ENCODE measurements at places on chromosomes 4 and X.

DNA sequence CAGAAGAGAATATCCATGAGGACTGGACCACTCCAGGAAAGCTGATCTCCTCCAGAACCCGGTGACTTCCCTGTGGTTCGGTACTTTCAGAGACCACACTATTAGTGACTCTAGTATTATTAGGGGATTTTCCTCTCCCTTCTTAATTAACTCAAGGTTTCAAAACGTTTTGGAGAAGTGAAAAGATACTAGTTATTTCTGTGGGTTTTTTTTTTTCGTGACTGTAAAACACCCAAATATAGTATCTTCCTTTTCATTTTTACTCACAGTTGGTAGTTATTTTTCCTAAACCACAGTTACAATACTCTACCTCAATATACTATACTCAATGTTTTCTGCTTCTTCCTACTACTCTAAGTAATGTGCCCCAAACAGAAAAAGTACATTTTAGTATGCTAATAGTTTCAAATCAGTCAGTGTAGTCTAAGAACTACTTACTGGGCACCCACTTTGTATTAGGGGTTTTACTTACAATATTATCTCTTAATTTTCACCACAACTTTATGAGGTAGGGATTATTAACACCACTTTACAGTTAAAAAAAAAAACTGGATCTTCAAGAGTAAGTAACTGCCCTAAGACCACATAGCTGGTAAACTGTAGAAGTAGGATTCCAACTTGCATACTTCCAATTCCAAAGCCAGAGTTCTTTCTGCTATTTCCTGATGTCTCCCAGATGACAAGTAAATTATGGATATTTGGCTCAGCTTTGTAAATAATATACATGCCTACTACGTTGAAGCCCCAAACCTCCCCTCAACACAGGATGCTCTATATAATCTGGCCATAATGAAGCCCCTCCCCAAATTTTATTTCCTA is 45.0 kb downstream of the SLC9A7 start:
- peak; percentile 82 for DNase-seq

- DNase-seq, result no peak
Measured at GRCh38 chr4:11799196-11799595, 370.5 kb upstream of the HS3ST1 start.

GRCh38 chr4:55819634-55820033 is at the start of gene EXOC1L:
Gene EXOC1L (plus strand): TSS chr4:55819790. CDS start chr4:55820027, 237 bp downstream.
- DNase-seq, result no peak

- peak; percentile 87 for DNase-seq
Measured at GRCh38 chr4:102344520-102344953, 745 bp downstream of the SLC39A8 start.

DNA sequence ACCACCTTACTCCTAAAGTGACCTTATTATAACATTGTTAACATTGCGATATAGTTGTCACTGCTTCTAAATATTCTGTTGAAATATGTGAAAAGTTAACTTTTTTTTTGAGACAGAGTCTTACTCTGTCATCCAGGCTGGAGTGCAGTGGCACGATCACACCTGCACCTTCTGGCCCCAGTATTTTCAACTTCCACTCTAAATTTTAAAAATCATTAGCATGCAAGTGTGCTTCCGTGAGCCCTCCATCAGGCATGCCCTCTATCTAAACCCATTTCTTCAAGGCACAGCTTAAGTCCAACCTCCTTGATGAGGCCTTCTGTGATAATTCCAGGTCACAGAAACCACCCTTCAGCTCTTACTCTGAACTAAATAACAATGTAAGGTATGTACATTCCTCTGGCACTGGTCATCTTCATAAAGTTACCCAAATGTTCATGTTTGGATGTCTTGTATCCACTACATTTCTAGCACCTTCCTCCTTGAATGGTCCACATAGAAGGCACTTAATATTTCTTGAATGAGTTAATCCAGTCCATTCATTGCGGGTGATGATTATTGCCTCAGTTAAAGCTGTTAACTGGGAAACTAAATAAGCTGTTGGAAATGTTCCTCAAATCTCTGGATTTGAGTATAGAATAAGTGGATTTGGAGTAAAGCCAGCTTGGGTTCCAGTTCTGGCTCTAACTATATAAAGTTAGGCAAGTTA is 38.6 kb upstream of the TMEM131L start:
- no peak for DNase-seq

DNA sequence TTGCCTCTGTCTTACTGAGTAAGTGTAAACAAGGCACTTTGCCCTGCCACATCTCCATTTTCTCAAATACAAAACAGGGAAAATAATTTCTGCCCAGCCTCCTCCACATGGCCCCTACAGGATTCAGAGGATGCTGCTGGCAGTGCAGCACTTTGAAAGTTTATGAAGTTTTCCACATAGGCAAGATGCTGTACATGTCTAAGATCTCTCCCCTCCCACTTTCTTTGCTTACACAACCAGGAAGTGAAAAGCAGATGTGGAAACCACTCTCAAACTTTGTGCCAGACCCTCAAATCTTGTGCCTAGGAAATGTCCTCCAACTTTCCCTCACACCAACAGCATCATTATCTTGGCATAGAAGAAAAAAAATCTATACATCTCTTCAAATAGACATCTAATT is 257.0 kb upstream of the LDB2 start:
- DNase-seq, result no peak

DNA sequence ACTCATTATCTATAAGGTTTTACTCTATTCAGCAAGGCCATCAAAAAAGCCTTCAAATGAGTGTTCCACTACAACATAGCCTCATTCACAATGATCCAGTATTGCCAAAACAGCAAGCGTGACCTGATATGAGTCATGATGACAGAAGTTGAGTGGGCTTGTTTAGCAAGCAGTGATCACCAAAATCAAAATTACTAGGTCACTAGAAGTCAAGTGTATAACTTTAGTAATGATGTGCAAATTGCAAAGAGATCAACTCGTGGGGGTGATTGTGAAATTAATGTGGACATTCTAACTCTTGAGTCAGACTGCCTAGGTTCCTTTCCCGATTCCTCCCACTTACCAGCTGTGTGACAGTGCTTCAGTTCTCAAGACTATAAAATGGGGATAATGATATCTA is 124.5 kb downstream of the CHM start:
- no peak for DNase-seq

DNA sequence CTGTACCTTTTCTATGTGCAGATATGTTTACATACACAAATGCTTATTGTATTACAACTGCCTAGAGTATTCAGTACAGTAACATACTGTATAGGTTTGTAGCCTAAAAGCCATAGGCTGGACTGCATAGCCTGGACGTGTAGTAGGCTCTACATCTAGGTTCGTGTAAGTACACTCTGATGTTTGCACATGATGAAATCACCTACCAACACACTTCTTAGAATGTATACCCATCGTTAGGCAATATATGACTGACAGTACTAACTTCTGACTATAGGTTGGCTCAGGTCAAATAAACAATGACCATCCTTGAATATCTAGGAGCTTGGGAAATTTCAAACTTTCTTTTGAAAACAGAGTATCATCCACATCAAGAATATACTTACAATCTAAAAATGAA is 139.0 kb downstream of the CORIN start:
- no peak for DNase-seq

- no peak for DNase-seq
Measured at GRCh38 chr4:48403358-48403757, 62.0 kb downstream of the SLAIN2 start.

DNA sequence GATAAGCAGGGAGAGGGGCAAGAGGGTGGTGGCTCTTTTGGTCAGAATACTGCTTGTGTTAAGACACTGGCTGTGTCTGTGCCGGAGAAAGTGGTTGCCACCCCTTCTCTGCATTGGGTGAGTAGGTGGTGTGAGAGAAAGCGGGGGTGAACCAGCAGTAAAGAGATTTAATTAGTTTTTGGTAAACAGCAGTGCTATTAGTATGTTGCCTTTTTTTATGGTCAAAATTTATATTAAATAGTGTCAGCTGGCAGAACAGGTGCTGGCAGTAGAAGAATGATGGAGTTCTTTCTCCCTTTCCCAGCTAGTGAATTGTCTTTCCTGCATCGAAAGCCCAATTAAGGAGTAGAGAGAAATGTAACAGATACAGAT is 181.6 kb downstream of the LARP7 start:
- DNase-seq, result no peak

DNA sequence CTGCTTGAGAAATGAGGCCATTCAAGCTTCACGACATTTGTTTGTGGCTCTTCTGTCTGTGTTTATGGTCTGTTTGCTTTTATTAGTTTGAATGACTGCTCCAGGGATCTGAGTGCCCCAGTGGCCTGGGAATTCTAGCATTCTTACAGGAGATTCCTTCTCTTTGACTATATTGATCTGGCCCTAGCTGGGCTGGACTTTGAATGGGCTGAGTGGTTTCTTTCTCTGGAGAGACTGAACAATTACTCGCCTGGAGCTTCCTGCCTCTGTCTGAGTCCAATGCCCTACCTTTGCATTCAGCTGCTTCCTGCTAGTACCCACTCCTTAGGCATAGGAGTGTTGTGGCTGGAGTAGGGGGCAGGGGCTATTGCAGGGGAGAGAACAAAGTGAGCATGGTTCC is 51.2 kb upstream of the EDA start:
- no peak for DNase-seq

GRCh38 chr4:84319124-84319523 is 180.0 kb downstream of the NKX6-1 start:
- no peak for DNase-seq

DNA sequence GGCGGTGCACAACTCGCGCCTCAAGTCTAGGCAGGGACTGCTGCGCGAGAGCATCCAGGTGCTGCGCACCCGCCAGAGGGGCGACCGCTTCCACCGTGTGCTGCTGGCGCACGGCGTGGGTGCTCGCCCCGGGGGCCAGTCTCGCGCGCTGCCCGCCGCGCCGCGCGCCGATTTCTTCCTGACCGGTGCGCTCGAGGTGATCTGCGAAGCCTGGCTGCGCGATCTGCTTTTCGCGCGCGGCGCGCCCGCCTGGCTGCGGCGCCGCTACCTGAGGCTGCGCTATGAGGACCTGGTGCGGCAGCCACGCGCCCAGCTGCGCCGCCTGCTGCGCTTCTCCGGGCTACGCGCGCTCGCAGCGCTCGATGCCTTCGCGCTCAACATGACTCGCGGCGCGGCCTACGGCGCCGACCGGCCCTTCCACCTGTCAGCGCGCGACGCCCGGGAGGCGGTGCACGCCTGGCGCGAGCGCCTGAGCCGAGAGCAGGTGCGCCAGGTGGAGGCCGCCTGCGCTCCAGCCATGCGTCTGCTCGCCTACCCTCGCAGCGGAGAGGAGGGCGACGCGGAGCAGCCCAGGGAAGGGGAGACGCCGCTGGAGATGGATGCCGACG is 1.3 kb downstream of the CHST7 start:
- DNase-seq, result peak; percentile 78

- DNase-seq, result no peak
Measured at GRCh38 chrX:72130156-72130761, 1.5 kb downstream of the RTL5 start.

DNA sequence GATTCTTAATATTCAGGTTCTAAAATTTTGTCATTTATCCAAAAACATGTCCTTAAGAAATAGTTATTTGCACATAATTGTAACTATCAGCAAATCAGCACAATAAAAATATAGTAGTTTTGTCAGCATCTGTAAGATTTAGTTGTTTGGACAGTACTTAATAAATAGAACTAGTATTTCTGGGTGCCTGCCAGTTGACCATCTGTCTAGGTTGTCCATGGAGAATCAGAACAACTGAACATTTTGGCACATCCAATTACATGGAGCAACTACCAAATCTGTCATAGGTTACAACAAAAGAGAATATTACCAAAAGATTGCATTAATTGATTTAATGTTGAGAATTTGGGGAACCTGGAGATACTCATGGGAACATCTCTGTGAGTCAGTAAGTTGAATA is 305.5 kb upstream of the TACR3 start:
- DNase-seq, result no peak

DNA sequence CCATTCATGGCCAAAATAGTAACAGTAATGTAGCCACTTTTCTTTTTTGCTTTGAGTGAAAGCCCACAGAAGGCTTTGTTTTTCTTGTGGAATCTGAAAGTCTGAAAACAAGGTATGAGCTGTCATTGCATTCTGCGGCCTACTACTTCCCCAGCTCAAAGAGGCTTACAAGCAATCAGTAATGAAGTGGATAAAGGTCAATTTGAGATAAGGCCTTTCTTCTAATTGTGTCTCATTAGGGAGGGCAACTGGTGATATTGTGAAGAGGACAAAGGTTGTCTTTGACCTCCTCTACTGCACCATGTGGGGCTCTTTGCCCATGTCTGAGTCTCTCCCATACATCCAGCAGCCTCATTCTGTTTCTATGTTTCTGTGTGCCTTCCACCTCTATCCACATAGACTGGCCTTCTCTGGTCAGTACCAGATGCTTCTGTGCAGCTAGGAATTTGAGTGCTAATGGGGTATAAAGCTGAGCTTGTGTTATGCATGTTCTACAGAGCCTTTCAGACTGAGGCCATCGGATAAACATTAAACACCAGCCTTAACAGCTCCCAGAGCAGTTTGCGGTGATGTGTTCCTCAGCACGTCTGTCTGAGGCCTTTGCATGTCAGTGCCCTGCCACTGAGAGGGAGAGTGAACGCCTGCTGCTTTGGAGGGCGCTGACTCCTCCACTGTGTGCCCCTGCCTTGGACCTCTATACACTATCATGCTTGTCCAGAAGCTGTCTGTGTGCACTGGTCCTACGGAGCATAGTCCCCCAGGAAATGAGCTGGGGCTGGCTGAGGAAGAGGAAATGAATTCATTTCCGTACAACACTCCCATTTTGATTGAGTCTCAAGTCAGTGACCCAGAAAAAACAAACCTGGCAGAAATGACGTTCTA is 80.2 kb downstream of the SH2D1A start:
- DNase-seq, result no peak

DNA sequence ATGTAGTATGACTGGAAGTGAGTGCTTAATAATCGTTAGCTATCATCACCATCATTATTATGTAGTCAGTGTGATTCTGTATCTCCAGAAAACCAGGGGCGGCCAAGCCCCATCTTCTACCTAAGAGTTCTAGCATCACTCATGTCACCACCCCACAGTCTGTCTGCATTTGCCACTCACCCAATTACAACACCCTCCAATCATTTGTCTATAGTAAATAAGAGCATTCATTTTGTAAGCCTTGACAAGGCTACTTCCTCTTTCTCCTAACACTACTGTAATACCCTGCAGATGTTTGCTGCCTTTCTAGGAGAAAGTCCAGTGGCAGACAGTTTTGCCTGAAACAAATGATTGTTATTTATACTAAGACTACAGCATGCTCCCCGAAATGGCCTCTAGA is 15.8 kb upstream of the IL21 start:
- DNase-seq, result peak; percentile 41
